ENCODE measurements at places on chromosomes 1 and 21.

DNA sequence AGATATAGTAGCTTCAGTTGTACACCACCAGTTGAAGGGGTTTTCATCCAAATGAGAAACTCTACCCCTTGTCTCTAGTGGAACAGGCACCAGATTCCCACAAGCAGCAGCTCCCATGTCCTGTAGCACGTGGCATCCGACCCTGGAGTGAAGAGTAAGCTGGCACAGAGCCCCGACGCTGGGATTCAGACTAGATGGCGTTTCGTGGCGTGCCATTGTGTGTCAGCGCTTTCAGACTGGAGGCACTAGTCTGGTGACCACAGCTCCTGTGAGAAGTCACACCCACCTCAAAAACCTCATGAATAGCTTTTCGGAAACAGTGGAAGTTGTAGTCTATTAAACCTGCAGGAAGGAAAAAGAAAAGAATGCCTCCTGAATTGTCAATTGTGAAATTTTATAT is 20.2 kb downstream of the RRAGC start:
- no peak for DNase-seq

DNA sequence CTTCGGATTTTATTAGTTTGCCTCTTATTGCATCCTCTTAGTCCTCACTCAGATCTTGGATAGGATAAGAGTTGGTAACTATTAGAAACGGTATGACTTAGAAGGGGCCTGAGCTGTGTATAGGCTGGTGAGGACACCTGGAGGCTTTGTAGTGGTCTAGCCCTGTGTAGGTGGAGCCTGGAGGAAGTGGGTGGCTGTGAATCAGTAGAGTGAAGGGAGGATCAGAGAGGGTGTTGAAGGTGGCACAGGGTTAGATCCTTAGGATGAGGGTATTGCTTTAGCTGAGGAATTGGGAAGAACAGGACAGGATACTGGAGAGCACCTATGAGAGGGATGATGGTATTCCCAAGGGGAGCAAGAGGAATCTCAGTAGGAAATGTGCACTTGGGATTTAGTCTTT is 5.7 kb downstream of the VANGL1 start:
- DNase-seq, result no peak

- DNase-seq, result no peak
Observed at GRCh38 chr1:234909307-234909810, 219.3 kb downstream of the TOMM20 start.

DNA sequence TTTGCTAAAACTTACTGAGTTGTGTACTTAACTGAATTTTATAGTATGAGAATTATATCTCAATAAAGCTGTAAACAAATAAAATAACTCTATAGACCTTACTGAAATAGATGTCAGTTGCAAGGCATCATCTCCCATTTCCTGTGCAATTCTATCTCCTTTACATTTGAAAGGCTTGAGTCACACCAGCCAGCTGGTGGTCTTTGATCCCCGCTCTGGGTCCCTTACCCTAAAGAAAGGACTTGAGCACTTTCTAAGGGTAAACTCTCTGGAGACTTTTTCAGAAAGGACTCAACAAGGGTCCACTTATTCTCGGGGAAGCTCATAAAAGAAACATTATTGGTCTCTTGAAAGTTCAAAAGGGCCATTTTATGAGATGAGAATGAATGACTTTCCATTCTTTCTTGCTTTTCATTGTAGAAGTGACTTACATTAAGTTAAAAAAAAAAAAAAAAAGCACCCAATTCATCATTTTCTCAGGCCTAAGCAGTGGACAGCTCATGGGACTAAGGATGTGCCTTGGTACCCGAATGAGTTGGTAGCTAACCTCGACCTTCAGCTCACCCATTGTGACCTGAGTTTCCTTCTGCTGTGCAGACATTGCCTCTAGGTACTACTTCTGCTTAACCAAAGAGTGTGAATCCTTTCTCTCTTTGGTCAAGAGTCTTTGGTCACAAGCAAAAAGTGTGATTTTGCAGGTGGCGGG is 147.0 kb upstream of the COA6 start:
- no peak for DNase-seq
